Right renal pelvis (tissue), 4 donors: ENCODE measurements at places on chromosomes 16 and 17. TPM values are rescaled to one million over a fixed set of nuclear protein-coding genes. Genes with fewer than 3 reads are reported as not detected.

DNA sequence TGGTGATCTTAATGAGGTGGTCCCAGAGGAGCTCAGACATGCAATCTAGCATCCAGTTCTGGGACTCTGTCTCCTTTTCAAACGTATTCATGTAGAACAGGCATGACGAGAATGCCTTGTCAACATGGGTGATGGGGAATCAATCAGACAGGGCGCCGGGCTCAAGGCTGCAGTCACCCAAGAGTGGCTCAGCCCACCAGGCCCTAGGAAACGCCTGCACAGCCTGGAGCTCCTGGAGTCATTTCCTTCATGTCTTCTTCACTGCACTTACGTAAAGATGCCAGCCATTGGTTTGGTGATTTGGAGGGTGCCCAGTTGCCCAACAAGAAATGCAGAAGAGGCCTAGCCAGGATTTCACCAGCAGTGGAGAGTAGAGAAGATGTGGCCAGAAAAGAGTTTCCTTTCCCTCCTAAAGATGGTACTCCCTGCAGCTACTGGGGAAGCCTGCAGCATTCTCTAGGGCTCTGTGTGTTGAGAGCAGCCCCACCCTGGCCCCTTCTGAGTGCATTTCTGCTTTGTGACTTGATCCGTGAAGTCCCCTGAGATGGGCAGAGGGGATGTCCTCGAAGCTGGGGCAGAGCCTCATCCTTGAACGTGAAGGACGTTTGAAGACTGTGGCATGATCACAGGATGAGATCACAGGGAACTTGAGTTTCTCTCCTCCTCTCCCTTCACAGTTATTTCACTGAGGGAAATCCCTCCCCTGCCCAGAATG is 24.0 kb upstream of the STH start:
- DNase-seq = no peak

CTRB1 gene
- polyA plus RNA-seq = not detected

GRCh38 chr17:8212312-8213180 is 2.2 kb upstream of the AURKB start:
- no peak for DNase-seq

SEZ6L2 gene
- polyA plus RNA-seq = 13.7 TPM

GRCh38 chr17:32553168-32553567 is 66.4 kb downstream of the CDK5R1 start:
- DNase-seq = no peak

- DNase-seq = no peak
Measured at GRCh38 chr17:27306276-27306835, 12.4 kb downstream of the WSB1 start.

GRCh38 chr16:26475596-26475995 is 591.1 kb upstream of the C16orf82 start:
- DNase-seq = no peak

GRCh38 chr16:89831810-89832328 is 3.6 kb downstream of the SPIRE2 start:
- DNase-seq = no peak

NETO2 gene
- polyA plus RNA-seq = 29.7 TPM

DNA sequence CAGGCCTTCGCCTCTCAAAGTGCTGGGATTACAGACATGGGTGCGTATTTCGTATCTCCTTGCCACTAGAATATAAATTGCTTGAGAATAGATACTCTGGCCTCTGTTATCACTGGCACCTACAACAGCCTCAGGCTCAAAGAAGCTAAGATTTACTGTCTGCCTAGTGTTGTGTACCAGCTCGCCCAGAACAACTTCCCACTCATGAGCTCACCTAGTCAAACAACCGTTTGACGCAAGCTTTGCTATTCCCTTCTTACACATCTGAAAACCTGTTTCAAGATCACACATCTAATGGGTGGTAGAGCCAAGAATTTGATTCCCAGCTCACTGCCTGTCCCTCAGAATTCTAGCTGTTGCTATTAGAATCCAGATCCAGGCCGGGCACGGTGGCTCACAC is 24.4 kb downstream of the MIS12 start:
- no peak for DNase-seq

DNA sequence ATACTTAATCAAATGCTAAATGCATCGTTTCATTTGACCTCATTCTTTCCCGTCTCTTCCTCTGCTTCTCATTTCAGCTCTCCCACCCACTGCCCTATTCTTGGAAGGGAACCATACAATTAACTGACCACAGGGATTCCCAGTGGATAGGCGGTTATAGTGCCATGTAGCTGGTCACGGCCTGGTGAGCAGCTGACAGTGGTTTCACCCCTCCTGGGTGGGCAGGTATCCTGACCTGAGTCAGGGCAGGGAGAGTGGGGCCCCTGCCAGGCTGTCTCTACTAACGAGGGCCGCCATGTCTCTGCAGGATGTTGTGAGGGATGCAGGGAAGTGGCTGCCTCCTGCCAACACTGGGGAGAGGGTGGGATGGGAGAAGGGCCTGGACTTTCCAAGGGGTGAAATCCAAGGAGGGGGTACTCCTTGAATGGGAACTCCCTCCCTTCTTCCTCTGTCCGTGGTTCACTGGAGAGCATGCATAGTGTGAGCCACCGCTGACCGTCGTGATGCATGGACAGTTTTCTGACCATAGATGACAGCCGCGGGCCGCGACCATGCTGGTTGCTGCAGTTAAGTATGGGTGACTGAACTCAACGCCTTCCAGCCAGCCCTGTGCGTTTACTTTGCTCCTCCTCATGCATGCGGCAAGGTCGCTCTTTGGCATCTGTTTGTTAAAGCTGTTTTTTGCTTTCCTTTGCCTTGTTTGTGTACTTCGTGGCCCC is 95.9 kb downstream of the RPTOR start:
- no peak for DNase-seq
